ENCODE measurements at places on chromosomes 2 and 18.
A peak's percentile ranks its signal among the peaks of the same experiment; 100 is the strongest.

GRCh38 chr2:101750688-101751087, 53.2 kb downstream of the MAP4K4 start:
- DNase-seq = no peak

GRCh38 chr2:187874786-187875185, 320.6 kb upstream of the TFPI start:
- no peak for DNase-seq

DNA sequence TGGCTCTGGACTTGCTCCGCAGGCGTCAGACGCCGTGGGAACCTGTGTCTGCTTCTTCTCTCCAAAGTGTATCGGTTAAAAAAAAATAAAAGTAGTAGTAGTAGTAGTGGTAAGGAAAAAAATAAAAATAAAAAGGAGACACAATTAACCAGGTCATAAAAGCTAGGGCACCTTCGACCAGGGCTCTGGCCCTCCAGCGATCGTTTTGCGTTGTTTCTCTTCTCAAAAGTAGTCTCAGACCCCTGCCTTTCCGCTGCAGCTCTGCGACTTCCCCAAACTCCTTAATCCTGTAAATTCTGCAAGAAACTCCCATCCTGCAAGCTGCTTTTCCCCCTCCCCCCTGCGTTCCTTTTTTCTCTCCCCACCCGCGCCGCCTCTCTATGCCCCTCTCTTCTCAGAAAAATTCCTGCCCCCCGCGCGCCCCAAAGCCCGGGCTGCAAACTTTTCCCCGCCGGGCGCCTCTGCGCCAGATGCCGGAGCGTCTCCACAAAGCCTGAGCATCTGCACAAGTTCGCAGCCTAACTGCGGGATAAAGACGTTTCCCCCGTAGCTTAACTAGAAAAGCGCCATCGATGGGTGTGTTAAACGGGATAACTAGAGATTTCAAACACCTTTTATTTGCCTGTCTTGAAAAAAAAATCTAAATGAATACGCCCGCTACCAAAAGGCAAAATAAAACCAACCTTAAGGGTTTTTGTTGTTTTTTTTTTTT, 1.8 kb upstream of the SALL3 start:
- DNase-seq = no peak

DNA sequence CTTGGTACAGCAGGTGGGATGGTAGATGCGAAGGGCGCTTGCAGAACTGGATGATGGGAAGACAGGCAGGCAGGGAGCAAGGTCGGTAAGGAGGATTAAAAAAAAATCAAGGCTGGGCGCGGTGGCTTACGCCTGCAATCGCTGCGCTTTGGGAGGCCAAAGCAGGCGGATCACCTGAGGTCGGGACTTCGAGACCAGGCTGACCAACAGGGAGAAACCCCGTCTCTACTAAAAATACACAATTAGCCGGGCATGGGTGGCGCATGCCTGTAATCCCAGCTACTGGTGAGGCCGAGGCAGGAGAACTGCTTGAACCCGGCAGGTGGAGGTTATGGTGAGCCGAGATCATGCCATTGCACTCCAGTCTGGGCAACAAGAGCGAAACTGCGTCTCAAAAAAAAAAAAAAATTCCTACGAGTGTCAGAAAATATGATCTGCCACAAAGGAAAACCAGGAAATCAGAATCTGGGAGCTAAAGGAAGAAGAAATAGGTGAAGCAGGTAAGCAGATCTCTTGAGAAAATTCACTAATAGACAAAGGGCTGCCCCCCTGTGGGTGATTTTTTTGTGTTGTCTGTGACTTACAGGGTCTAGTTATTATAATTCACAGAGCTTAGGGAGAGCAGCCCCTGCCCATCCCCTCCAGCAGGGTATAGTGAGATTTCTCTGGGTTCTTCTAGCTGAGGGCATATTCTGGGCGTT, 46.2 kb downstream of the C2orf42 start:
- no peak for DNase-seq

GRCh38 chr2:214775971-214776370, 33.5 kb downstream of the BARD1 start:
- no peak for DNase-seq

- DNase-seq = no peak
These were observed 61.6 kb downstream of the DNER start for GRCh38 chr2:229652796-229653195.

DNA sequence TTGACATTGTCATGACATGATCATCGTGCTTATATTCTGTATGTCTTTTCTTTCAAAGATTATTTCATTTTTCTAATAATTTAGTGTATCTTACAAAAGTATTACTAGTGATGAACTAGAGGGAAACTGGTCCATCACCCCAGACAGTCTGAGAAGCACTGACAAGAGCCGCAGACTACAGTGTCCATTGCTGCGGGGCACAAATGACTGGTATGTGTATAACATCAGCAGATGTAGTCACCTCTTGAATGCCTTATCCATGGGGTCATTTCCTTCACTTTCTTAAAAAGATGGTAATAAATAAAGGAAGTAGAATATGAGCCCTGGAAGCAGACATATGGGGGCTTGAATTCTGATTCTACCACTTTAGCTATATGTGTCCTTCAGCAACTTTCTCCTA, 29.6 kb downstream of the NEMP2 start:
- no peak for DNase-seq

GRCh38 chr2:7007846-7008741, 90.9 kb downstream of the RNF144A start:
- peak; percentile 70 for DNase-seq

DNA sequence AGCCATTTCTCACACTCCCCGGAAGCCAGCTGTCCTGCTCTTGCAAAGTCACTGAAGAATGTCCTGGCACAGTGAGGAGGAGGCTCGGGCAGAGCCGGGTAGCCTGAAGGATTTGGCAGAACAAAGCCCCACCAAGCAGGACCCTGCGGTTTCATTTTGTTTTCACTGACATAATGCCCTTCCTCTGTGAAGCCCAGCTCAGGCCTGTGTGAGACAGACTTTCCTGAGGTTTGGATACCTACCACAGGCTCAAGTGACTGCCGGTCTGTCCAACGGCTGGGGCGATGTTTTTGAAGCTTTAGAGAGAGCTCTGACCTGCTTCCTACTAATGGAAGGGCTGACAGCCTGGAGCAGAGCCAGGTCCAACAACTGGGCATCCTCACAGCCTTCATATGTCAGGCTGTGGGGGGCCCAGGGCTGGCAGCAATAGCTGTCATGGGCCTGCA, 99.8 kb upstream of the FZD7 start:
- no peak for DNase-seq

GRCh38 chr18:48227206-48227605, 182.0 kb downstream of the ZBTB7C start:
- no peak for DNase-seq

GRCh38 chr18:6382963-6383362, 31.7 kb downstream of the L3MBTL4 start:
- DNase-seq = no peak

GRCh38 chr2:122389694-122390093, 634.2 kb downstream of the TSN start:
- no peak for DNase-seq

DNA sequence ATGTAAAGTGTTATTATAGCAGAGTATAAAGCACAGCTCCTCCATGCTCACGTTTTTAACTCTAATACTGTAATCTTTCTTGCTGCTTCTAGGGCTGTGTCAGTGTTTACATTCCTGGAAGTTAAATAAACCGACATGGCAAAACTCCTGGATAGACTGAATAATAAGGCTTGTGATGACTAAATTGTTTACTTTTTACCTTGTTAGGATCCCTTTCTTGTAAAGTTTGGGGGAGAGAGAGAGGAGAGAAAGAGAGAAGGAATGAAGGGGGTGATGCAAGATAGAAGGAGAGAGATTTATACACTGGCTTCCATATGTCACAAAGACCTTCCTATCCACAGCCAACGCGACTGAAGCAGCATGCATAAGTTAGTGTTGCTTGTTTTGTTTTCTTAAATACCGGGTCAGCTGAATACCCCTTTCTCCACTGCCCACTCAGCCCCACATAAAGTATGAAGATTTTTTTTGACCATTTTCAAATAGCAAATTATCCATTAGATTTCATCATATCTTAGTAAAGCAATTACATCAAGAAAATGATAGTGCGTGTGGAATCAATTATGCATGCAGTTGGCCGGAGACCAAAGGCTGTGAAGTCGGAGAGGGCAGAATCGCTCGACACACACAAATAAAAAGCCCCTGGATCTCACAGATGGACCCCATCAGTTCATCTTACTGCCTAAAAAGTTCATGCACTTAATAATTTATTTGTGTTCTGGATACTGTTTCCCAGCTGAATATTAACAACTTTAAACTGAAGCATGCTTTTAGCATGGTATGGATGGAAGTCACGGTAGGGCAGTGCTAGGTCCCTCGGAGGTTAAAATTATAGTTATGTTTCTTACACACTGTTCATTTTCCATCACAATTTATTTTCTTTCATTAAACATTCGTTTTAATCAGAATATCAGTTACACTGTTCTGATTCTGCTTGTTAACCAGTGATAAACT, 20.1 kb downstream of the BCL11A start:
- no peak for DNase-seq

DNA sequence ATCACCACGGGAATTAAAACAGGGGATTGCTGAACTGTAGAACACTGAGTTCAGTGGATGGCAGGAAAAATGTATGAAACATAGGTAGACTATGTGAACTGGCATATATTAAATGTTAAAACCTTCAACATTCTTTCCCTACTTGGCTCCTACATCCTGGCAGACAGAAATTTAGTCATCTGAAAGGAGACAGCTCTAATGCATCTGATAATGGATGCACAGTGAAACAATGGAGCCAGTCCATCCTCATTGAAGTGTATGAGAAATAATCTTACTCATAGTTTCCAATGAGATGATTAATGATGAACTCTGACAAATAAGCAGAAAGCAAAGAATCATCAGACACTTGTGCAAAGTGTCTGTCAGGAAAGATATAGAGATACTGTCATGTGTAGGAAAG, 1629.7 kb upstream of the TMEFF2 start:
- DNase-seq = no peak

- DNase-seq = no peak
These were observed 103.5 kb upstream of the TRIB2 start for GRCh38 chr2:12613137-12613835.

DNA sequence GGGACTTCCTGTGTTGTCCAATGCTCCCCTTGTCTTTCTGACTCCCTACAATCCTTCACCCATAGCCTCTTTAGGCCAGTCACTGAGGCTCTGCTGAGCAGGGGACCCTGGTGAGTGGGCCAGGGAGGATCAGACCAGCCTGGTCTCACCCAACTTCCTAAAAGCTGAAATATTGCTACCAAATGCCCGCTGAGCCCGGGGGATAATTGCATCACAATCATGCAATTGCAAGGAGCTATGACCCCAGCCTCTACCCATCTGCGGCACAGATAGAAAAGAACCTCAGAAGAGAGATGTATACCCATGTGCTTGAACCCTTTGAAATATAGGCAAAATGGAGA, 3.7 kb upstream of the SP100 start:
- no peak for DNase-seq

- no peak for DNase-seq
These were observed 148.0 kb downstream of the UBR3 start for GRCh38 chr2:169975221-169975620.

- DNase-seq = no peak
These were observed 632.0 kb upstream of the PIK3C3 start for GRCh38 chr18:41323044-41323443.

- DNase-seq = no peak
These were observed 180.3 kb downstream of the GCA start for GRCh38 chr2:162524192-162524591.

- DNase-seq = no peak
These were observed 199.1 kb downstream of the PRKCE start for GRCh38 chr2:45850558-45850957.

GRCh38 chr2:137947728-137948336, 16.4 kb upstream of the HNMT start:
- DNase-seq = no peak

- DNase-seq = no peak
These were observed 69.6 kb downstream of the STEAP3 start for GRCh38 chr2:119293254-119293653.

DNA sequence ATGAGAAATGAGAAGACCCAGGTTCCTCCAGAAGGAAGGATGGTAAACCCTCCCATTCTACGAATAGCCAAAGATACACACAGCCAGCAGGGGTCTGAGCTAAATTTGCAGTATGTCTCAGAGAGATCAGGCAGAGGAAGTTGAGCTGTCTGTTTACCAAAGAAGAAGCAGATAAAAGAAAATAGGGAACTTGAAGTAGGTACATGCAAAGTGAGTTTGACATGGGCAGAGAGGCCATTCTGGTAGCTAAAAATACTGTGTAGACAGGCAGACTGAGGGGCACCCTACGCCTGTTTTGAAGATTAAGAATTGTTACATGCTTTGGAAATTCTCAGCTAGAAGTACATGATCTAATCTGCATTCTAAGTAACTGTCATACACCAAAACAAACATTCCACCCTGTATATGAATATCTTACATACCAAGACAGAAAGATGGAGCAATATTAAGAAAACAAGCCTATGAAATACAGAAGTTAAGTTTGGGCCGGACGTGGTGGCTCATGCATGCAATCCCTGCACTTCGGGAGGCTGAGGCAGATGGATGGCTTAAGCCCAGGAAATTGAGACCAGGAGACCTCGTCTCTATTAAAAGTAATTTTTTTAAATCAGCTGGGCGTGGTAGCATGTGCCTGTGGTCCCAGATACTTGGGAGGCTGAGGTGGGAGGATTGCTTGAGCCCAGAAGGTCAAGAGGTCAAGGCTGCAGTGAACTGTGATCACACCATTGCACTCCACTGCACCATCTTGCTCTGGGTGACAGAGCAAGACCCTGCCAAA, 157.9 kb downstream of the ANKRD44 start:
- no peak for DNase-seq

- no peak for DNase-seq
These were observed 10.6 kb upstream of the IHH start for GRCh38 chr2:219071131-219071816.

DNA sequence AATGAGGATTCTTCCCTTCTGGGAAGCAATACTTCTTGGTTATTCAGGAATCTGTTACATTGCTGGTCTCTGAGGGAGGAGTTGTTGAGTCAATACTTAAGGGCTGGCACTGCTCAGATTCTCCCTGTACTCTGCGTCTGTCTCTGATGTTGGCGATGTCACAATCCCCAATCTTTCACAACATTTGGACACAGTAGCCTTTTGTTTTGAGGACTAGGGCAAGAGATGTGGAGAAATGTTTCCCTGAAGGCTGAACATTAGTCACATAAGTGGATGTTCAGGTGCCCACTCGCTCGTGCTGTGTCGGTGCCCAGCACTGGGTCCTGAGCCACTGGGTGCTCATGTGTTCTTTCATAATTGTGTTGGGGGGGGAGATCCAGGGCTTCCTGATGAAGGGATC, 55.0 kb downstream of the MAPK4 start:
- no peak for DNase-seq

DNA sequence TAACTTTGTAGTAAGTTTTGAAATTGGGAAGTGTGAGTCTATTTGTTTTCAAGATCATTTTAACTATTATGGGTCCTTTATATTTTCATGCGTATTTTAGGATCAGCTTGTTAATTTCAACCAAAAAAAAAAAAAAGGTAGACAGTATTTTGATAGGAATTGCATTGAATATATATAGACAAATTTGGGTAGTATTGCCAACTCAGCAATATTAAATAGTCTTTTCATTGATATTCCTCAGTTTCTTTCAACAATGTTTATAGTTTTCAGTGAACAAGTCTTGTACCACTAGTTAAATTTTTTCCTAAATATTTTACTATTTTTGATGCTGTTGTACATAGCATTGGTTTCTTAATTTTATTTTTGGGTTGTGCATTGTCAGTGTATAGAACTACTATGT, 149.9 kb downstream of the TAF4B start:
- DNase-seq = no peak
